ENCODE measurements at places on chromosomes 11 and 22. TPM values are rescaled to one million over a fixed set of nuclear protein-coding genes. Genes with fewer than 3 reads are reported as not detected.
A peak's percentile ranks its signal among the peaks of the same experiment; 100 is the strongest.

The MUC2 gene
- not detected for total RNA-seq

The CTSF gene
- total RNA-seq, result 5.2 TPM

The DEFB131B gene
- total RNA-seq, result not detected

The CASP1 gene
- 15.3 TPM for total RNA-seq

The P4HA3 gene
- total RNA-seq, result 0.96 TPM

The DRAP1 gene
- 656 TPM for total RNA-seq

The SEZ6L gene
- total RNA-seq, result not detected

The CCDC73 gene
- total RNA-seq, result not detected

The TMPRSS5 gene
- 0.24 TPM for total RNA-seq

The RTN4R gene
- total RNA-seq, result 0.41 TPM

DNA sequence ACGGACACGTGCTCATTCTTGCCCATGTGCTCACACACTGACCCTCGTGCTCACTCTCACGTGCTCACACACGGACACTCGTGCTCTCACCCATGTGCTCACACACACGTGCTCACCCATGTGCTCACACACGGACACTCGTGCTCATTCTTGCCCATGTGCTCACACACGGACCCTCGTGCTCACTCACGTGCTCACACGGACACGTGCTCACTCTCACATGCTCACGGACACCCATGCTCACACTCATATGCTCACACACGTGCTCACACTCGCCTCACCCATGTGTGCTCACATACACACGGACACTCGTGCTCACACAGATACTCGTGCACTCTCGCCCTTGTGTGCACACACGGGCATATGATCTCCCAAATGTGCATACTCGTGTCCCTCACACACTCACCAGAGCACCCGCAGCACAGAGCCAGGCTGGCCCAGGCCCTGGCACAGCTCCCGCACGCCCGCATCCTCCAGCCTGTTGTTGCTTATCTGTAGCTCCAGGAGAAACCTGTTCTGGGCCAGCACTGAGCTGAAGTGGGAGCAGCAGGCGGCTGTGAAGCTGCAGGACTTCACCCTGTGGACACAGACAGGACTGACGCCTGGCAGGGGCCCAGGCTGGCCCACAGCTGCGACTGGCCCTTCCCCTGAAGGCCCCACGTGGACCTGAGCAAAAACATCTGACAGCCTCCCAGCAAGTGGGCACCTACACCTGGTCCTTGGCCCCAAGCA lies 9.3 kb downstream of the RNH1 start:
- no peak for DNase-seq

- DNase-seq, result peak; percentile 32
Observed at GRCh38 chr11:79080551-79080950, 360.3 kb downstream of the TENM4 start.

DNA sequence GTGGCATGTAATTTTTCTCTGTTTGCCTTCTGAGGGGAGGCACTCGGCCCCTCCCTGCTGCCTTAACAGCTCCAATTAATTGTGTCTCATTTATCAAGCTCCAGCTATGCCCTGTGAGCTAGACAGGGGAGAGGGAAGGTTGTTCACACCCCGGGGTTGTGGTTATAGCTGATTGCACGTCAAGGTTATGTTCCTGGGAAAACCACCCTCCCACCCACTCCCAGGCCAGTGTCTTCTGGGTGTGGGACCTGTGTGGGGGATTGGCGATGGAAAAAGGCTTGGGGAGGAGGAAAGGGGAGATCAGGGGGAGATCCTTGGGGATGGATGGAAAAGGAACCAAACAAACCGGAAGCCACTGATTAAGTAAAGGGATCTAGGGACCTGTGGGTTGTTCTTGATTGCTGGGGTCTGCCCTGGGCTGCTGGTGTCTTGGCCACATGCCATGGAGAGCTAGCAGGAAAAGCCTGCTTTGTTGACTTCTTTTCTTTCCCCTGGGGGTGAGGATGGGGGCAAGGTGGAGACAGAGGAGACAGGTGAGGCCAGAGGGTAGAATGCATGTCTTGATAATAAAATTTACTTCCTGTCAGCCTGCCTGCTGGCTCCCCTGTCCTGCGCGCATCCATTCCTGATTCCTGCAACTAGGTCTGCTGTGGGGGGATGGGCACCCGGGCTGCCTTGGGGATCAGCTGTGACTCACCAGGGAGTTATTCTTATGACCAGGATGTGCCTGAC lies 13.5 kb upstream of the SORL1-AS1 start:
- peak; percentile 93 for DNase-seq

DNA sequence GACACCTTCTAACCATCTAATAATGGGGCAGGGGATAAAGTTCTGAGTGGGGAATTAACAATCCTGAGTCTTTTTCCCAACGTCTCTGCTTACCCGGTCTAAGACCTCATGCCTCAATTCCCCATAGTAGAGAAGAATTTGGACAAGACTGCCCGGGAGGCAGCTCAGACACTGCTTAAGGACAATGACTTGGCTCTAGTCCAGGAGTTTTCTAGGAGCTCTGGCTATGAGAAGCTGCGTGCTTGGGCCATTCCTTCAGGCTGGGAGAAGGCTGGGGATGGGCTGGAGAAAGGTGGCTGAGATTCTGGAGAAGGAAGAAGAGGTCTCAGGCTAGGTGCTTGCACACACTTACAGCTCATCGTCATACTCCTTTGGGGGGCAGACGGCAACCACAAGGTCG lies 19.8 kb upstream of the ABCC8 start:
- no peak for DNase-seq

- no peak for DNase-seq
Observed at GRCh38 chr22:40328546-40329456, 17.5 kb upstream of the ADSL start.

DNA sequence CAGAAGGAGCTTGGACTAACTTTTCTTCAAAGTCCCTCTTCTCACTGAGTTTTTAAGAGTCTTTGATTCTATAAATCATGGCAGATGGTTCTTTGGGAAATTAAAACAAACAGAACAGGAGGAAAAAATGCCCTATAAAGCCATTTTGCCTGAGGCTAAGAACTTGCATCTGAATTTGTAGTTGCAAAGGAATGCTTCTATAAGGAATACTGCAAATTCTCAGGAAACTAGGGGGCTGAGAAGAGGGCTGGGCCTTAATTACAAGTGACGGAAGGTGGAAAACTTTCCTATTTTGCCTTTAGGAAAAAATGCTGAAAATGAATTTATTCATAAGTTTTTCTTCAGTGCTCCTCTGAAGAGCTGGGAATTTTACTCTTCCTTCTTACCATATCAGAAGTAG lies 90.0 kb upstream of the NARS2 start:
- DNase-seq, result peak; percentile 78

GRCh38 chr11:116913000-116913399 lies 75.6 kb upstream of the APOA1 start:
- peak; percentile 57 for DNase-seq

- DNase-seq, result no peak
Observed at GRCh38 chr22:44344407-44344806, 31.7 kb upstream of the SHISAL1 start.

- no peak for DNase-seq
Observed at GRCh38 chr11:12122083-12122482, 11.7 kb downstream of the MICAL2 start.

DNA sequence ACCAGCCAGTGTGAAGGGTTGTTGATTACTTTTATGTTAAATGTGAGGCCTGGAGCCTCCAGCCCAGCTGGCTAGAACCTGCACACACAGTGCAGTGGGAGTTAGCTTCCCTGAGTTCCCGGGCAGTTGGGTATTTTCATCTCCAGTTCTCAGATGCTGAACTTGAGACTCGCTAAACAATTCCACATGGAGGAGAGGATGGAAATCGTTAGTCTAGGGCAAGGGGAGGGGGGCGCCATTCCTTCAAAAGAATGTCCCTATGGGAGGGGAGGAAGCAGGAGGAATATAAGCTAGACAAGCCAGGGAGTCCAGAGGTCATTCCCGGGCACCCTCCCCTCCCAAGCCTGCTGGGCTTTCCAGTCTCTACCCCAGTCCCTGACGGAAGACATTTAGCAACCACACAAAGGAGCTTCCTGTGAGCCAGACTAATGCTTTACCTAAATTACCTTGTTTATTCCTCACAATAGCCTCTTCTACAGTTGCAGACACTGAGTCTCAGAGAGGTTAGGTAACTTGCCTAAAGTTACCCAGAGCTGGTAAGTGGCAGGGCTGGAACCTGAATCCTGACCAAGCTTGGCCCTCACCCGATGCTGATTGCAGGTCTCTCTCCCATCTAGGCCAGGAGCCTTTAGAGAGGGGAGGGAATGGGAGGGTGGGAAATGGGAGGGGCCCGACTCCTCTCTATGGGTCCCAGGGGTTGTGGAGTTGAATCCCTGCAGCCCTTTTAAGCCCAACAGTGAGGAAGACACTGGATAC lies 1.9 kb upstream of the TSKU start:
- no peak for DNase-seq

DNA sequence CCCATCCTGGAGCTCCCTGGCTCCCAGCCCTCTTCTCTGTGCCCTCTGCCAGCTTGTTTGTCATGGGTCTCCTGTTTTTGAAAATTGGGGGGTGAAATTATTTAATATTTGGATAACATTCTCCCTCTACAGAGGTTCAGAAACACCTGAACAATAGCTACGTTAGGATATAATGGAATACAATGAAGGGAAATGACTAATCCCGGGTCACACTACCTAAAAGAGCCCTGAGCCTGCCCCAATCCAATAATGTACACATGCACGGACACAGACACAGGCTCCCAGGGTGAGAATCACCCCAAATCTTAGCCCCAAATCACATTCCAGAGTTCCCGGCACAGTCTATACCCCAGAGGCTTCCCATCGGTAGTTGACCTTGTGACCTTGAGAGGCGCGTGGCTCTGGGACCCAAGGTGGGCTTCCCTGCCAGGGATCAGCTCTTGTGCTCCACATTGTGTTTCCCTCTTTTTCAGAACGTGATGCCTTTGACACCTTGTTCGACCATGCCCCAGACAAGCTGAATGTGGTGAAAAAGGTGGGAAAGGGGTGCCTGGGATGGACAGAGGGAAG lies 135.5 kb downstream of the PARVA start:
- DNase-seq, result no peak

- DNase-seq, result no peak
Observed at GRCh38 chr11:85299258-85299942, 327.7 kb downstream of the DLG2 start.

GRCh38 chr22:34111210-34111824 lies 191.0 kb upstream of the LARGE1 start:
- DNase-seq, result no peak

DNA sequence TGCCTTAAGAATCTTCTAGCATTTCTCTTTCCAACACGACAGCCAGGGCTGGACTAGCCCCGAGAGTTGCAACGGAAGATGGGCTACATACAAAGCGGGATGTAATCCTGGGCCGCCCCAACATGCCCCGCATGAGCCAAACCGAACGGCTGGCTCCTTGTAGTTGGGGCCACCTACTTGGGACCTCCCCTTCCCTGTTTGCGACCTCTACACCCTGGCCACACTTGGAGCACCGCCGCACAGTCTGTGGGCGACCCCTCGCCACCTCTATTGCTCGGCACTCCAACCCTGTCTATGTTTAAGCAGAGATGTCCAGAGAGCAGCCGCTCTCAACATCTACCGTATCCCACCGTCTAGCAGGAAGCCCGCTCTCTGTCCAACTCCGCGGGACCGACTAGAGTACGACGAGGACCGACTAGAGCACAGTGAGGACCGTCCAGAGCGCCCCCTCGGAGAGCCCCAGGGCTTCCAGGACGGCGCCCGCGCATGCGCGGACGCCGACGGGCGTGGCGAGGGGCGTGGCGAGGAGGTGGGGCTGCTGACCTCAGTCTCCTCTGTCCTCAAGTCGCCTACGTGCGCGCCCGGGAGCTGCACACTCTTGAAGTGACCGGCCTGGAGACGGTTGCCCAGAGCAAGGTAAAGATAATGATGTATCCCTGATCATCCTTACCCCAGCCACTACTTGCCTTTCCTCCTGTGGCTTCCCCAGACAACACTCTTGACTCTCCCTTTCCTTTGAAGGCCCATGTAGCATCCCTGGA lies 32.3 kb downstream of the NEAT1 start:
- DNase-seq, result peak; percentile 53

DNA sequence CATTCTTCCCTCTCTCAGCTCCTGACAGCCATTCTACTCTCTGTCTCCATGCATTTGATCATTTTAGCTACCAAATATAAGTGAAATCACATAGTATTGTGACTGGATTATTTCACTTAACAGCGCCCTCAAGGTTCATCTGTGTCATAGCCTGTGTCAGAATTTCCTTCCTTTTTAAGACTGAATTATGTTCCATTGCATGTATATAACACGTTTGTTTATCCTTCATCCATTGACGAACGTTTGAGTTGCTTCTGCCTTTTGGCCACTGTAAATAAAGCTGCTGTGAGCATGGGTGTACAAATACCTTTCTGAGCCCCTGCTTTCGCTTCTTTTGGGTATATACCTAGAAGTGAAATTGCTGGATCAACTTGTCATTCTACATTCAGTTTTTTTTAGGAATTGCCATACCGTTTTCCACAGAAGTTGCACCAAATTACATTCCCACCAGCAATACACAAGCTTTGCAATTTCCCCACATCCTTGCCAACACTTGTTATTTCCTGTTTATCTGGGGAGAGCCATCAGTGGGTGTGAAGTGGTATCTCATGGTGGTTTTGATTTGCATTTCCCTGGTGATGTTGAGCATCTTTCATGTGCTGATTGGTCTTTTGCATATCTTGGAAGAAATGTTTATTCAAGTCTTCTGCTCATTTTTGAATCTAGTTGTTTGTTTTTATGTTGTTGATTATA lies 17.5 kb downstream of the GLB1L2 start:
- no peak for DNase-seq

GRCh38 chr11:19020831-19021230 lies 39.7 kb downstream of the MRGPRX2 start:
- DNase-seq, result no peak

GRCh38 chr11:17507773-17508172 lies 31.1 kb upstream of the ABCC8 start:
- DNase-seq, result no peak

DNA sequence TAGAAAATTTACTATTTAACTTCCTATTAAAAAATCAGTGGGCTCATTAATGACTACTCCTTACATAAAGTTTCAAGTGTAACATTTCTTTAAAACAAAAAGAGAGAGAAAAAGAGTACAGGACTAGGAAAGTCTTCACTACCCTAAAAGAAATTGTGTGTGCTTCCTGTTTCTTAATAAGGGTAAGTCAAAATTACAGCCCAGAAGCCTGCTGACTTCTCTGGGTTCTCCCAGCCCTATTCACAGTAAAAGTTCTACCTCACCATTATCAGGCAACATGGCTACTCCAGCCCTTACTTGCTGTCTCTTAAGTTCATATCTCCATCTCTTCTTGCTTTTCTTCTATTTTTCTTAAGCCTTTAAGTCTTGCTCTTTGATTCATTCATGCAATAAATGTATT lies 20.3 kb upstream of the ZC3H12C start:
- DNase-seq, result no peak

GRCh38 chr22:49589811-49590210 lies 237.9 kb downstream of the BRD1 start:
- DNase-seq, result no peak

GRCh38 chr11:79471071-79471844 lies 30.4 kb upstream of the TENM4 start:
- no peak for DNase-seq

DNA sequence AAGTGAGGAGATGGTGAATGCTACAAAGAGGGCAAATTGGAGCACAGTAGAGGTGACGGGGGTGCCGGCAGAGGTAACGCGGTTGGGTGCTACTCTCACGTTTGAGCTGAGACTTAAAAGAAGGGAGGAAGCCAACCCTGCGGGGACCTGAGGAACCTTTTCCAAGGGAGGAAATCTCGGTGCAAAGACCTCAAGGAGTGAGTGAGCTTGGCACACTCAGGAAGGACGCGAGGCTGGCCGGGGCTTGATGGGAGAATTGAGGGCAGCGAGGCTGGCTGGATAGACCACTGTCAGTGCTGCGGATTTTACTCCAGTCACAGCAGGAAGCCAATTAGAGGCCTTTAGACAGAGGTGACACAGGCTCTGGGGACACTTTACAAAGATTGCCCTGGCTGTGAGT lies 25.0 kb downstream of the TSKU start:
- no peak for DNase-seq

Data from HFFc6 (cell line).